Temporal lobe (tissue), 4 donors: ENCODE measurements at places on chromosomes 6 and 20. TPM values are rescaled to one million over a fixed set of nuclear protein-coding genes. Genes with fewer than 3 reads are reported as not detected.

TNFRSF6B gene
- 0.49 TPM for total RNA-seq

MACROD2 gene
- 41.8 TPM for total RNA-seq

DUSP15 gene
- 4.4 TPM for total RNA-seq

MBOAT1 gene
- total RNA-seq, result 5.7 TPM

CDH26 gene
- 2.5 TPM for total RNA-seq

MAK gene
- total RNA-seq, result 0.49 TPM

GTSF1L gene
- total RNA-seq, result not detected

MEP1A gene
- under 0.01 TPM for total RNA-seq

RIN2 gene
- 9.3 TPM for total RNA-seq

ARG1 gene
- total RNA-seq, result 1.2 TPM

B3GAT2 gene
- 23.4 TPM for total RNA-seq

DNAH8 gene
- under 0.01 TPM for total RNA-seq

EEF1A2 gene
- 209 TPM for total RNA-seq

RIMS1 gene
- total RNA-seq, result 233 TPM
